A172 (cell line): ENCODE measurements at places on chromosomes 6 and 20. TPM values are rescaled to one million over a fixed set of nuclear protein-coding genes. Genes with fewer than 3 reads are reported as not detected.

DDX43 gene
- not detected in 2 replicates for total RNA-seq

RALGAPA2 gene
- 7.4 and 11.8 TPM in 2 replicates for total RNA-seq

BMP5 gene
- 0.17 TPM in 1 of 2 replicates, not detected in the other for total RNA-seq

TRAPPC3L gene
- not detected in 2 replicates for total RNA-seq

IMPG1 gene
- total RNA-seq: not detected in 2 replicates

ADA gene
- 5.3 and 8.0 TPM in 2 replicates for total RNA-seq

- peak; percentile 28 for DNase-seq
Observed at GRCh38 chr6:102766963-102767362, 1373.5 kb downstream of the GRIK2 start.

- peak; percentile 34 for DNase-seq
Observed at GRCh38 chr6:109187399-109188114, 92.2 kb downstream of the CEP57L1 start.

DNA sequence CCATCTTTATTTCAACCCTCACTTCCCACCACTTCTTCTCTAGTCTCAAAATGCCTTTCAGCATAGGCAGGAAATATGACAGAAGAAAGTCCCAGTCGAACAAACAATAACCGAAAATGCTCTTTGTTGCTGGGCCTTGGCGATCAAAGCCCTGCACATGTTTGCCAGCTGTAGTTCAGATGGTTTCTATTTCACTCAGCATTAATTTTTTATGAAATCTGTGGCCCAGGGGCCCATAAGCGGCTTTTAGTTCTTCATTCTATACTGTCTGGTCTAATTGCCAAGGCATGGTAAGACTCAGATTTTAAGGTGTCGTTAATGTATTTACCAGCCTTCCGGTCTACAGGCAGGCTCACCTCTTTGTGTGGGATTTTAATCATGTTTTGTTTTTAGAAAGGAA lies 10.9 kb upstream of the F13A1 start:
- DNase-seq: no peak
